Tongue (tissue), 3 donors: ENCODE measurements at places on chromosomes 1 and 21. TPM values are rescaled to one million over a fixed set of nuclear protein-coding genes. Genes with fewer than 3 reads are reported as not detected.

Gene LCE1B
- total RNA-seq = not detected

DNA sequence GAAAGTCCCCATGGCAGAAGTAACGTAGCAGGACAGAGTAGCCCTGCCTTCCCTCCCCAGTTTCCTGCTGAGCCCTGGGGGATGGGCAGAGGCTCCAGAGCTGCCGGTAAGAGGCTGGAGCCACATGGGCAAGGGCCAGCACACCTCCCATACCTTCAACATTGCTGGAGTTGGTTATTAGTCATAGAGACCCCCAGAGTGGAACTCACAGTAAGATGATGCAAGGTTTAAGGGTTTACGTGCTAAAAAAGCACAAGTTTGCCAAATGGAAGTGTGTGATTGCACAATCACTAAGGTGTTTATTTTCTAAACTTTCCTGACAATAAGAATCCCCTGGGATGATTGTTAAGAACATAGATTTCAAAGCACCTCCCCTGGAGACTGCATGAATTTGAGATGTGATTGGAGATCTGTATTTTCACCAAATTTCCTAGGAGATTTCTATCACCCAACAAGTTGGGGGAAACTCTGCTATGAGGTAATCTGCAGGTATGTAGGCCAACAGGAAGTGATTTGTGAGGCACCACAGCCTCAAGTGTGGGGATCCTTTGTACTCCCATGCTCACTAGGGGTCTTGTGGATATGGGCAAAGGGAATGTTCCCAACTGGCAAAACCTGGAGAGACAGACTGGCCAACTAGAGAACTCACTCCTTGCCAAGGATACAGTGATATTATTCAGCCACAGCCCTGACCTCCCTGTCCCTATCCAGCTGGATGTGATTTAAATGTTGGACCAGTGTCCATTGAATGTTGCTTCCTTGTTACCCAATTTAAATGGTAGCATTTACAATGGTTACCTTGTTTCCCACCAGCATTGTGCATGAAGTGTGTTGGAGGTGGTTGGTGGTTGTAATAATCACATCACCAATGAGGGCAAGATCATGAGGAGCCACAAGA is 37.1 kb upstream of the CSF1 start:
- DNase-seq = no peak

GRCh38 chr1:148293651-148294050 is 141.6 kb upstream of the NBPF11 start:
- no peak for DNase-seq

Gene LCE6A
- total RNA-seq = not detected

Gene ADORA1
- 1.8 TPM for total RNA-seq

Gene FAM78B
- 0.82 TPM for total RNA-seq

Gene OR10J1
- total RNA-seq = not detected

DNA sequence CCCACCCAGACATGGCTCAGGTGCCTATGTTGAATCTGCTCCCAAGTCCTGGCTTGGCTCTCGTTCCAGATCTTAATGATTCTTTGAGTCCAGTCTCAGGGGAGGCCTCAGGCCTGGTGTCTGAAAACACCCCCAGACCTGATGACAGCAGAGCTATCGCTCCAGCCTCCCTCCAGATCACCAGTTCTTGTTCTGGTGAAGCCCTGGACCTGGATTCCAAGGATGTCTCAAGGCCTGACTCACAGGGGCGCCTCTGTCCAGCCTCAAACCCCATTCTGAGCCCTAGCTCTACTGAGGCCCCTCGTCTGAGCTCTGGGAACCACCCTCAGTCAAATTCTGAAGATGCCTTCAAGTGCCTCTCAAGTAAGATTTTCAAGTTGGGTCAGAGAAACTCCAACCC is 11.4 kb downstream of the MROH7 start:
- DNase-seq = no peak
